ENCODE measurements at places on chromosomes 7 and 10.

DNA sequence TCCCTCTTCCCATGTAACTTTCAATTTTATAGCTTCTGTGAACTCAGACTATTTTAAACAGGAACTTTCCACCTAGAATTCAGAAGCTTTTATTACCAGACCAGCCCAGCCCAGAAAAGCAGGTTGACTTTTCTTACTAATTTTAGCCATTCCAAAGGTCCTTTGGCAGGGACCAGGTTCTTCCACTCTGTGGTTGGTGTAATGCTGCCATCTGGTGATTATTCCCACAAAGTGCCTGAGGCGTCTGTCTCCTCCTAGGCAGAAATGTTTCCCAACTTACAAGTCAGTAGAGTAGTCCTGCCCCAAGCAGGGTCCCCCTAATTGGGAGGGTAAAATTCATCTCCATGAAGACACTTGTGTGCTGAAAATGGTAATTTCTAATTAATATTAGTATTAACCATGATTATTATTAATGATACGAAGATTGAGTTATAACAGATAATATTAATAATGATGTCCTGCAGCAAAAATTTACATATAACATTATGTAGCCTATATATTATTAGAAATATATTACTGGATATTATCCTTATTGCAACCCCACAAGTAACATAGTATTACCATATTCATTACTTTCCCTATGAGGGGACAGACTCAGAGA is 53.0 kb upstream of the PPP1R17 start:
- no peak for DNase-seq

GRCh38 chr10:125004571-125005311 is 62.8 kb downstream of the ZRANB1 start:
- DNase-seq = no peak

DNA sequence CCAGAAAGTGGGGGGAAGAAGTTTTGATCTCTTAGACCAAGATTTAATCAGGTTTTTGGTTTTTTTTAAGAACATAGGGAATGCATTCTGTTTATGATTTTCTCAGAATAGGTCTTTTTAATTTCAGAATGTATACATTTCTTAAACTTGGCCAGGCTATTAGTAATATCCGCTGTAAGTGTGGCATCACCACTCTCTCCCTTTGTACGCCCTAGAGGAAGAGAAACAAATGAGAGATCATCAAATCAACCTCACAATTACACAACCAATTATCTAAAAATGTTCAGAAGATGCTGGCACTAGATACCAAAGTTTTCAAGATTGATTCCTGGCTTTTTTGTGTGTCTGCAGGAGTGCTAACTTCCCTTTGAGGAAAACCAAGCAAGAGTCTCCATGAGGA is 70.0 kb downstream of the KLF6 start:
- DNase-seq = no peak

DNA sequence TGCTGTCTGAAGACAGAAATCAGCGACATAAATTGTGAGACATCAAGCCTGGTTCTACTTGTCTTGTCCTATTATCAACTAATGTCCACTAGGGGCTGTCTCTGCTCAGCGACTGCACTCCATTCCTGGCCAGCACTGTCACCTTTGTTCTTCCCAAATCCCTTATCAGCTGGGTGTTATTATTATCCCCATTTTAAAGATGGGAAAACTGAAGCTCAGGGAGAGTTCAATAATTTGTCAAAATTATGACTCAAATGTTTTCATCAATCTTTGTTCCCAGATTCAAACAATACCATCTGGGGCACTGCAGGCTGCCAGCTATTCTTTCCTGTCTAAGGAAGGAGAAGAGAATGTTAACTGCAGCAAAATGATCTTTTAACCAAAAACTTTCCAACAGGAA is 431.6 kb upstream of the NFE2L3 start:
- DNase-seq = peak; percentile 10

GRCh38 chr7:82183634-82184033 is 259.9 kb downstream of the CACNA2D1 start:
- no peak for DNase-seq

GRCh38 chr10:8146650-8147049 is 92.2 kb downstream of the GATA3 start:
- DNase-seq = no peak
